ENCODE measurements at places on chromosomes 16 and 17.

DNA sequence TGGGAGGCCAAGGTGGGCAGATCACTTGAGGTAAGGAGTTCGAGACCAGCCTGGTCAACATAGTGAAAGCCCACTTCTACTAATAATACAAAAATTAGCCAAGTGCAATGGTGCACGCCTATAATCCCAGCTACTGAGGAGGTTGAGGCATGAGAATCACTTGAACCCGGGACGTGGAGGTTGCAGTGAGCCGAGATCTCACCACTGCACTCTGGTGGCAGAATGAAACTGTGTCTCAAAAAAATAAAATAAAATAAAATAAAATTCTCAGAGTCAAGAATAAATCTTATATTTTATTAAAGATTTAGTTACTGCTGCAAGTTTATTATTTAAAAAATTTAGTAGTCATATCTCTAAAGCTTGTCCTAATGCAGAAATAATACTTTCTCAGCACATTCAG is 29.7 kb downstream of the ARL4D start:
- no peak for DNase-seq

GRCh38 chr16:17252064-17252463 is 218.7 kb downstream of the XYLT1 start:
- DNase-seq, result no peak

- peak; percentile 70 for DNase-seq
These were observed 986 bp downstream of the HAPSTR1 start for GRCh38 chr16:9092282-9092977.

DNA sequence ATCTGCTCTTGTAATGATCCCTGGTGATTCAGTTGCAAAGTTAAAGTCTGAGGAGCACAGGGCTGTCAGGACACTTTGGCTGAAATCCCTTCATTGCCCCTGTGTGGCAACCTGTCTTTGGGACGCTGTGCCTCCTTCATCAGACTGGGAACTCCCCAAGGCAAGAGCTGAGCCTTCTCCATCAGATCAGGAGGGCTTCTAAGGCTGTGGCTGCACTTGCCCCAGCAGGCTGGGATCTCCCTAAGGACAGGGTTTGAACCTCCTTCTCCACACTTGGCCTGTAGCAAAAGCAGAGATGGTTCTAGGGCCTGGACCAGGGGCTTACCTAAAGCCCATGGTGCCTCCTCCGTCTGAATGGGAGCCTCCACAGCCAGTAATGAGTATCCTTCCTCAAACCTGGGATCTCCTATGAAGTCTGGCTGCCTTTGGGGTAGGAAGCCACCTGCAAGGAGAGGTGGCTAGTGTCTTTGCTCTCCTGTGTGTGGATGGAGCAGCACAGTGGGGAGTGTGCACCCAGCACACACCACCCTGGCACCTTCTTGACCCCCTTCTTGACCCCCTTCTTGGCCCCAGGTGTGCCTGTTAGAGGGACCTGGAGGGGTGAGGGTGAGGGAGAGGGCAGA is 79.0 kb upstream of the NKD1 start:
- DNase-seq, result no peak

- DNase-seq, result no peak
These were observed 156.6 kb upstream of the MAF start for GRCh38 chr16:79757163-79757562.

GRCh38 chr16:83550183-83550569 is 257.6 kb upstream of the HSBP1 start:
- DNase-seq, result no peak

DNA sequence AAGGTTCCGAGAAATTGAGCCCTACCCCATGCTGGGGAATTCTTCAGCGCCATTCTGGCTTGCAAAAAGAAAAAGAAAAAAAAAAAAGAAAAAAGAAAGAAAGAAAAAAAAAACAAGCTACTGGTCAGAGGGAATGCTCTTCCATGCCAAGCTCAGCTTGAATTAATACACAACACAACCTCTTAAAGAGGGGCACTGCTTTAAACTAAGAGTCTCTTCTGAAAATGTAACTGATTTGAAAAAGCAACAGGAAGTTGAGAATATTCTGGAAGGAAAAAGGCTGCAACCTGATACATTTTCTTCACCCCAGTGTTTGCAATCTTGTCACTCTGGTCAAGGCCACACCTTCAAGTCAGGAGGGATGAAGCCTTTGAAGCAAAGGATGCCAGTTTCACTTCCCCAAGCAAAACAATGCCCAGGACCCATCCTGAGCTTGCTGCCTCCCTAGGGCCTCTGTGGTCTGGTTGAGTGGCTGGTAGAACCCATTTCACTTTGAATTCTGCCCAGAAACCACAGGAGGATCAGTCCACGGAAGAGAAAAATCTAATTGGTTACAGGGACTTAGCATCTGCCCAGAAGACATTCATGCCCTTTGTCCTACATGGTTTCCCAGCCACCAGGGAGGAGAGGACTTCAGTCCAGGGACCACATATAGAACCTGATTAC is 389.7 kb downstream of the SOX9 start:
- no peak for DNase-seq

DNA sequence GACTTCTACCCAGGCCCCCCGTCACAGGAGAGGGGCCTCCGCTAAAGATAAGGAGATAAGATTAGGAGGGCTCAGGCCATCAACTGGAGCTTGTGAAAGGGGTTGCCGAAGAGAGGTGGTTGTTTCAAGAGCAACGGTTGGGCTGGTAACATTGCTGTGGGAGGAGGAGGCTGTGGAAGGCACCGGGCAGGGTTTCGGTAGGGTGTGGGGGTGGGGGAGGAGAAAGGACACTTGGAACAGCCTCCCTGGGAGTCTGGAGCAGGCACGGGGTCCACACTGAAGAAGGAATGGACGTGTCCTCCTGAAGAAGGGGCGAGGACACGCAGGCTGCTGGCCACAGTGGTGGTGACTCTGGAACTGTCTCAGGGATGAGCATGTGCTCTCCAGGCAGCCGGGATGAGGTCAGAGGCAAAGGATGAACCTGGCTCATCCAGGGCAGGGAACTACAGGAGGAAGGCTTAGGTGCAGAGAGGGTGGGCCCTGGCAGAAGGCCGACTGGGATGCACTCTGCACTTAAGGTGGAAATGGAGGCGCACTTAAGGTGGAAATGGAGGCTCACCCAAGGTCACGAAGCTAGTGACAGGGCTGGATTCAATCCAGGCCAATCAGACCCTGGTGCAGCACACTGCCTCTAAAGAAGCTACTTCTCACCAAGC is 1.2 kb upstream of the EPX start:
- DNase-seq, result no peak

DNA sequence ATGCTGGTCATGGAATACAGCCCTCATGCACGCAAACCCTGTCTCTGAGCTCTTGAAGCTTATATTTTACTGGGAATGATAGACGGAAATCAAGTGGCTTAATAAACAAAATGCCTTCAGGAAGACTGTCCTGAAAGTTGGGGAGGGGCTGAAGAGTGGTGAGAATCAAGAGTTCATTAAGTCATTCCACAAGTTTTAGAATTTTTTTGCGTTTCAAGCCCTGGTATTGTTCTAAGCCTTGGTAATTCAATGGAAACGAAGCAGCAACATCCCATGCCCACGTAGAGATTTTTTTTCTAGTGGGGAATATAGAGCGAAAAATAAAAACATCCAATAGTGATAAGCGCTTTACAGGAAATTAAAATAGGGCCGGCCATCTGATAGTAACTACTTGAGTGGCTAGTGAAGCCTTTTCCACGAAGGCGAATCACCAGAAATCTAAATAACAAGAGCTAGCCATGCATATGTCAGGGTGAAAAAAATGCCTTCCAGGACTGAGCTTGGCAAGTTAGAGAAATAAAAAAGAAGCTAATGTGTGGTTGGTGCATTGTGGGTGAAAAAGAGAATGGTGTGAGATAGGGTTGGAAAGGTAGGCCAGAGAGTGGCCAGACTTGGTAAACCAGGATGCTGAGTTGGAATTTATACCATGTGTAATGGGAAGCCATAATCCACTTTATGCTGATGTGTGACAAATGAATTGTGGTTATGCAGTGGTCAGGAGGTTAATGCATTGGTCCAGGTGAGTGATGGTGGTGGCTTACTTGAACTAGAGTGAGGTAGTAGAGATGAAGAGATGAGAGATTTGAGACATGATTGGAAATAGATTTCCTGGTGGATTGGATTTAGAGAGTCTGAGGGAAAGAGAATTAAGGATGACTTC is 772 bp downstream of the PFAS start:
- no peak for DNase-seq

DNA sequence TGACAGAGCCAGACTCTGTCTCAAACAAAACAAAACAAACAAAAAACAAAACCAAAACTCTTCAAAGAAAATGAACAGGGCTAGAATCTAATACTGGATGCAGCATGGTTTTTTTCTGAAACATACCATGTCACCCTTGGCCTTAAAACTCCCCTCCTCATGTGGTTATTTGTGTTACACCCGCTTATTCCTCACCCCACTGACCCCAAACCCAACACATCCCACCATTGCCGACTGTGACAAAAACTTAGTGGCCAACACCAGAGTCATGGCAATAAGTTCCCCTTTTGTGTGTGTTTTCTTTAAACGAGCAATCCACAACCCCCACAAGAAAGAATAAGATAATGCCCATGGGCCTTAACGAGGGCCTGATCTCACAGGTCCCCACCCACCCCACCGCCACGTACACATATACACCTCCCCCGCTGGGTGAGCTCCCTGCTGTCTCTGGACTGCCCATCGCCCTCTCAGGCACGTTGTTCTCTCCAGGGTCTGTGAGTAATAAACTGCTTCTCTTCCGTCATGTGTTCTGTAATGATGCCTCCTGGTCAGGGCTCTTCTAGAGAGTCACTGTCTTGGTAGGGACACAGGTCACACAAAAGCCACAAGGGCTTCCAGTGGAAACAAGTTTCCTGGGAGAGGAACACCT is 16.8 kb upstream of the ENGASE start:
- DNase-seq, result no peak

DNA sequence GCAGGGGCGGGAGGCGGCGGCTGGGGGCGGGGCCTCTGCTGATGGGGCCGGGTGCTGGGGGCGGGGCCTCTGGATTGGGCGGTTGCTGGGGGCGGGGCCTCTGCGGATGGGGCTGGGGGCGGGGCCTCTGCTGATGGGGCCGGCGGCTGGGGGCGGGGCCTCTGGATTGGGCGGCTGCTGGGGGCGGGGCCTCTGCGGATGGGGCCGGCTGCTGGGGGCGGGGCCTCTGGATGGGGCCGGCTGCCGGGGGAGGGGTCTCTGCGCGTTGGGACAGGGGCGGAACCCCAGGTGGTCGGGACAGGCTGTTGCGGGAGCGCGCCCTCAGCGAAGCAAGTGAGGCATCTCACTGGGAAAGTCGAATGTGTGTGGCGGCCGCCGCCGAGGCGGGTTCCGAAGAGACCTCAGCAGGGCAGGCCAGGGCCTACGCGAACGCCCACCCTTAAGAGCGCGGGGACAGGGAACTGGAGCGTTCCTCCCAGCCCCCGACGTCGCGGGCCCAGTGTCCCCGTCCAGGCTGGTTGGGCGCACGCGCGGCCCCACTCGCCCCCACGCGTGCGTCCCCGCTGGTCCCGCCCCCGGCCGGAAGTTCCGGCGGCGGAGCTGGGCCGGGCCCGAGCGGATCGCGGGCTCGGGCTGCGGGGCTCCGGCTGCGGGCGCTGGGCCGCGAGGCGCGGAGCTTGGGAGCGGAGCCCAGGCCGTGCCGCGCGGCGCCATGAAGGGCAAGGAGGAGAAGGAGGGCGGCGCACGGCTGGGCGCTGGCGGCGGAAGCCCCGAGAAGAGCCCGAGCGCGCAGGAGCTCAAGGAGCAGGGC is at the start of gene STUB1:
TSS of gene STUB1 (plus strand) at position 597 of the 811 bp plus-strand sequence. CDS start at position 713, 116 bp downstream.
- peak; percentile 96 for DNase-seq

DNA sequence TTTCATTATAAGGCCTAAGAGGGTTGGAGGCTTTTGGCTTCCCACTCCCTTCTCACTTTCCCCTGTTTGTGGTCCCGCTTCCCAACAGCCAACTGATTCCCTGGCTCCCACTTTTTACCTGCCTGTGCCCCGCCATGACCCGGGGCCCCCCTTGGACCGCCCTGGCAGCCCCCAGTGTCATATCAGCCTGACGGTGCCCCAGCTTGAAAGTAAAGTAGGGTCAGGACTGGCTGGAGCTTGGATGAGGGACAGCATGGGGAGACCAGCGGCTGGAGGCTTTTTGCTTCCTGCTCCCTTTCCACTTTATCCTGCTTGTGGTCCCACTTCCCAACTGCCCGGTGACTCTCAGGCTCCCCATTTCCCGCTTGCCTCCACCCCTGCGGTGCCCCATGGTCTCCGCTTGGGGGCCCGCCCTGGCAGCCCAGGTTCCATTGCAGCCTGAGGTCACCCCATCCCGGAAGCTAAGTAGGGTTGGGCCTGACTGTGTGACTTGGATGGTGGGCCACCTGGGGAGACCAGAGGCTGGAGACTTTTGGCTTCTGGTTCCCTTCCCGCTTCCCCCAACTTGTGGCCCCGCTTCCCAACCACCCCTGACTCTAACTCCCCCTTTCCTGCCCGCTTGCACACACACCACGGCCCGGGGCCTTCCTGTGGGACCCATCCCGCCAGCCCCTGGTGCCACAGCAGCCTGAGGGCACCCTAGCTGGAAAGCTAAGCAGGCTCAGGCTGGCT is 2274.7 kb downstream of the TP53TG3F start:
- DNase-seq, result no peak

- DNase-seq, result peak; percentile 37
These were observed 47.8 kb downstream of the BMERB1 start for GRCh38 chr16:15482068-15482747.

- DNase-seq, result peak; percentile 15
These were observed 21.5 kb downstream of the MRC2 start for GRCh38 chr17:62648956-62649294.

- DNase-seq, result no peak
These were observed 275.1 kb upstream of the TBX2 start for GRCh38 chr17:61124562-61124961.

DNA sequence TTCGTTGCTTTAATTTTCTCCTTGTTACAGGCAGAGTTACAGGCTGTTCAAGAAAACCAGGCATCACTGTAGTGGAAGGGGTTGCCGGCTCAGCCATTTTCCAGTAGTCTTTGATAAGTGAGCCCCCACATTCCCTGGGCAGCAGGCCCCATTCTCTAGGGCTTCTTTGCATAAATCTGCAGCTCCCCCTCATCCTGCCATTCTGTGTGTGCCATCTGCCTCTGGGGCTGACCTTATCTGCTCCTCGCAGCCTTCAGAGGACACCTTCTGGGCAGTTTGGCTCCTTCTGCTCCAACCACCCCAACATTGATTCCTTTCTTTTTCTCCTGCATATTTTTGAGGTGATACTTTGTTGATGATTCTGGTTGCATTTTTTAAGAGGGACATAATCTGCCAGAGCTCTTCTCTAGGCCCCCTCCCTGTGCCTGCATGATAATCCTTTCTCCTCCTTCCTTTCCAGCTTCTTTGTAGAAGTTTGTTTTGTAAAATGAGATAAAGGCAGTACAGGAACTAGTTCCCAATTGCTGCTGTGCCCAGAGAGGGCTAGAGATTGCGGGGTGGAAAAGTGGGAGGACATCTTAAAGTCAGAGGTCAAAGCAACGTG is 17.1 kb downstream of the RND2 start:
- DNase-seq, result no peak

- DNase-seq, result no peak
These were observed 1.2 kb downstream of the AANAT start for GRCh38 chr17:76468634-76469010.
